ENCODE measurements at places on chromosomes 7 and 10. TPM values are rescaled to one million over a fixed set of nuclear protein-coding genes. Genes with fewer than 3 reads are reported as not detected.

FOXI2 gene
- total RNA-seq, result not detected

CYP2E1 gene
- total RNA-seq, result 0.26 TPM

ZNF438 gene
- total RNA-seq, result 3.1 TPM

PPP1R9A gene
- total RNA-seq, result 17.2 TPM

KNDC1 gene
- total RNA-seq, result not detected

MOGAT3 gene
- total RNA-seq, result not detected
